ENCODE measurements at places on chromosomes 12 and 14. TPM values are rescaled to one million over a fixed set of nuclear protein-coding genes. Genes with fewer than 3 reads are reported as not detected.

Gene OAS1
- total RNA-seq: 0.87 TPM

Gene HVCN1
- 10.1 TPM for total RNA-seq

Gene SLC25A21
- 0.73 TPM for total RNA-seq

Gene PTCSC3
- total RNA-seq: not detected

Gene STAC3
- not detected for total RNA-seq

Gene KRT1
- not detected for total RNA-seq

Gene COL2A1
- under 0.01 TPM for total RNA-seq

Gene CHGA
- not detected for total RNA-seq

Gene TCL1A
- total RNA-seq: not detected

Gene TC2N
- 0.29 TPM for total RNA-seq

Measured in smooth muscle cell of trachea (primary cell).